ENCODE measurements at places on chromosomes 12 and 14. TPM values are rescaled to one million over a fixed set of nuclear protein-coding genes. Genes with fewer than 3 reads are reported as not detected.

GRCh38 chr14:88326352-88327103, 3.5 kb upstream of the KCNK10 start:
- DNase-seq = no peak

GRCh38 chr14:22646570-22647254, 2.6 kb upstream of the OR6J1 start:
- peak; percentile 79 for DNase-seq

DNA sequence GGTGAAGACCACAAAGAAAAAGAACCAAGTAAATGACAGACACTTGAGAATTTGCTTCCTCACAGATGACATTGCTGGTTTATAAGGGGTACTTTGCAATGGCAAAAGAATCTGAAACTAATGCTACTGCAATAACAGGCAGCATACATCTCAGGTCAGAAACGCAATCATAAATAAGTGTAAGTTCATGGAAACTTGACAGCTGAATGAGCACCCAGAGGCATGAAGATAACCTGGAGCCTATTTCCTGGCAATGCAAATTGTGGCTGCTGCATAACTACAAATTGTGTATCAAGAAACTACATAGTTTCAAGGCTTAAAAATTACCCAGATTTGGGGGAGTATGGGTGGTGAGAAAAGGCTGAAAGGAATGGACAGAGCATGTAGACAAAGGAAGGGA, 8.5 kb upstream of the MYO1A start:
- DNase-seq = no peak

GRCh38 chr12:460261-461230, 807 bp downstream of the B4GALNT3 start:
- no peak for DNase-seq

DNA sequence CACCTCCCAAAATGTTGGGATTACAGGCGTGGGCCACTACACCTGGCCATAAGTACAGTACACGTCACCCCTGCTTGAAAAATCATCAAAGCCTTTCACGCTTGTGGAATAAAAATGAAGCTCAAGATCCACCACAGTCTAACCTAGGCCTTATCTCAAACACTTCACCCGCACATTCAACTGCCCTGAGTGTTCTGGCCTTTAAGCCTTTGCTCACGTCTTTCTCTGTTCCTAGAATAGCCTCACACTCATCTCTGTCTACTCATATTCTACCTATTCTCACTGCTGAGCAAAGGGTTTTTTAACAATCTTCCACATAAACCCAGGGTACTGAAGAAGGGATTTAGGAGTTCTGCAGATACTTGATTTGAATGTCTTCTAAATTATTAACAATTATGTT, 9.9 kb downstream of the CALCOCO1 start:
- no peak for DNase-seq

GRCh38 chr12:53058674-53059433, 9.0 kb downstream of the TNS2 start:
- no peak for DNase-seq

GRCh38 chr12:62221107-62221506, 39.1 kb upstream of the USP15 start:
- no peak for DNase-seq

GRCh38 chr12:94813314-94813713, 163.0 kb upstream of the TMCC3 start:
- DNase-seq = no peak

DNA sequence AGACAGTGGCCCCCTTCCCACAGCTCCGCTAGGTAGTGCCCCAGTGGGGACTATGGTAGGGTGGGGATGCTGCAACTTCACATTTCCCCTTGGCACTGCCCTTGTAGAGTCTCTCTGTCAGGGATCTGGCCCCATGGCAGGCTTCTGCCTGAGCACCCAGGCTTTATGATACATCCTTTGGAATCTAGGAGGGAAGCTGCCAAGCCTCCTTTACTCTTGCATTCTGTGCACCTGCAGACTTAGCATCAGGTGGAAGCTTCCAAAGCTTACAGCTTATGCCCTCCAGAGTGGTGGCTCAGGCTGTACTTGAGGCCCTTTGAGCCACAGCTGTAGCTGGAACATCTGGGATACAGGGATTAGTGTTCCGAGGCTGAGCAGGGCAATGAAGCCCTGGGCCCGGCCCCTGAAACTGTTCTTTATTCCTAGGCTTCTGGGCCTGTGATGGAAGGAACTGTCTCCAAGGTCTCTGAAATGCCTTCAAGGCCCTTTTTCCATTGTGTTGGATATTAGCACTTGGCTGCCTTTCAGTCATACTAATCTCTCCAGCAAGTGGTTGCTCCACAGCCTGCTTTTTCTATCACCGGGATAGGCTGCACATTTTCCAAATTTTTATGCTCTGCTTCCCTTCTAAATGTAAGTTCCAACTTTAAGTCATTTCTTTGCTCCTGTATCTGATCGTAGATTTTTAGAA, 22.2 kb upstream of the OR6J1 start:
- DNase-seq = no peak

DNA sequence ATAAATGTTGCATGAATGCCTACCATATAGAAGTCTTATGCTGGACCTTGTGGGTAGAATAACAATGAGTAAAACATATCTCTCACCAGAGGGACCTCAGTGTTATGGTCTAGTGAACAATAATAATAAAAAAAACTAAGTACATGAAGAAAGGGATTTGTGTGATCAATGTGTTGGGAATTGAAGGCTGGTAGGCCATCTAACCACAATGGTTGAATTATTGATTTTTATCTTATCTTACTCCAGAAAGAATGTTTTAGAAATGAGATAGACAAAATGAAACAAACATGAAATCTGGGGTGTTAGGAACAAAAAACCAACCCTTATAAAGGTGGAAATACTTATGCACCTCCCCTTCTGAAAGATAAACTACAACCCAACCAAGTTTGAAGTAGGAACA, 243.9 kb upstream of the LRIG3 start:
- no peak for DNase-seq

GRCh38 chr12:76374386-76375020, 26.3 kb upstream of the BBS10 start:
- peak; percentile 79 for DNase-seq

DNA sequence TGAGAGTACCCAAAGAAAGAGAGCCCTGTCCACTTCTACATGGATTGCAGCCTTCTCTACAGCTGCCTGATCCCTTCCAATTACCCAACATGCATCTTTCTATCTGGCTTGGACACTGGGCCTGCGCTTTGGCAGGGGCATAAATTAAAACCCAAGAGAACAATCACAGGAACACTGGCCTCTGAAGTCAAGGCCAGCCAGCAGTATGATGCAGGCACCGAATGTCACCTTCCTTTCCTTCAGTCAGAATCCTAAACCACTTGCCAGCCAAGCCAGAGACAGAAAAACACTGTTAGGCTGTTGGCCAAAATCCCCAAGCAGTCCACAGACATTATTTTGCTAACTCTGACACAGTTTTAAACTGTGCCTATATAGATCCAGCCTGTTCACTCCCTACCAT, 113.7 kb downstream of the DUSP6 start:
- no peak for DNase-seq

DNA sequence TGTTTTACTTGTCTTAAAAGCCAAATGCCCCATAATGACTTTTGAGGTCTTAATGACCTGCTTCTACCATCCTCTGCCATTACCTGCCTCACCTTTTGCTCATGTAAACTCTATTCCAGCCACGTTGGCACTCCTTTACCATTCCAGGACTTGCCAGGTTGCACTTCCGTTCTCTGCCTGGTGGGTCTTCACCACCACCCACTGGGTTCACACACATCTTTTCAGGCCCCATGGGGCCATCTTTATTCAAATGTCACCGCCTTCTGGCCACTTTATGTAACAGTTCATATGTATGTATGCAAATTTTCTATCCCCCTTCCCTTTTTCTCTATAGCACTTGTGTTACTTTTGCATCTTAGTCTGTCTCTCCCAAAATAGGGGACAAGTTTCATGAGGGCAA, 57.7 kb downstream of the ATP2A2 start:
- DNase-seq = no peak

FGF23 gene
- not detected for total RNA-seq

IAPP gene
- total RNA-seq = not detected

AJUBA gene
- total RNA-seq = 67.6 TPM

GALNT9 gene
- total RNA-seq = under 0.01 TPM

PRR13 gene
- 31.4 TPM for total RNA-seq
